Activated naive CD4-positive, alpha-beta T cell treated with anti-CD3 and anti-CD28 coated beads, Interleukin-2, amount 50 U/mL, for 16 hours (primary cell): ENCODE measurements at places on chromosomes 5 and 9.

DNA sequence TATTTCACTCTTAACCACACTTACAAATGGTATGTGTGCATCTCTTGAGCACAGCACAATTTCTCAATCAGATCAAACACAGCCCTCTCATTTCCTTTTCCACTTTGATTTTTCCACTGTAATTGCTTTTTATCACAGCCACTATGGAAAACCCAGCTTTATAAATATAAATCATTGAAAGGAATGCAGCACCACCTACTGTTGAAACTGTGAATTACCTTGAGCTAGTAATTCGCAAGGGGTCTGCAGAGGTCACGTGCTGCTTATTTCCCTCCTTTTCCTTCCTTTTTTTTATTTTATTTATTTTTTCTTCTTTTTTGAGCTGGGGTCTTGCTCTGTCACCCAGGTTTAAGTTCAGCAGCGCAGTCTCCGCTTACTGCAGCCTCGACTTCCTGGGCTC lies 76.9 kb downstream of the CDH6 start:
- no peak for DNase-seq

GRCh38 chr5:170633235-170634081 lies 129.6 kb downstream of the KCNIP1 start:
- no peak for DNase-seq

GRCh38 chr5:179121667-179122111 lies 61.5 kb downstream of the ZNF354C start:
- DNase-seq: no peak

DNA sequence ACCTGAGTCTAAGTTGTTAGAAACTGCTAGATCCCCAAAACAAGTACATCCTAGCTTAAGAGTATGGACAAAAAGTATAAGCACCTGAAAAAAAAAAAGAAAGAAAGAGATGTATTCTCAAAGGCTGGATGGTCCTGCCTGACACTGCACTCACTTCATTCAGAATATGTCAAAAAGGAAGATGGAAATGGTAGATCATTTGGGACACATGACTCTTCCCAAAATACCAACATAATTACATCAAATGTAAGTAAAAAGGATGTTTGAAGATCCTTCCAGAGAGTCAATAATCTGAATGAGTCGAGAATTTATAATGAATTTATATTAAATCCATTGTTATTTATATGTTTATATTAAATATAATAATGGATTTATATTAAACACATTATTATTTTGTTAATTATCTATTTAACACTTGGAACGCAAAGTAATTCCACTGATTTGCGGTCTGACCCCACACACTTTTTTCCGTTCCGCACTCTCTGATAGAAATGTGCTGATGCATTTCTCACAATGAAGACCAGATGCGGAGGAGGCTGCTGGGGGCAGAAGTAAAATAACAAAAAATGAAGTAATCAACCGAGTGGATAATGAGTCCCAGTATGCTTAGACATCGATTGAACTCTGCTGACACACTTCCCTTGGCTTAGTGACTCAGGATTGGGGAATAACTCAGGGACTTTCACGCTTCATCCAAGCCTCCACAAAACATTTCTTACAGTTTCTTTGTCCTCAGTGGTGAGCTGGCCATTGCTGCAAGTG lies 201.2 kb downstream of the ADAMTS12 start:
- no peak for DNase-seq

GRCh38 chr5:149802008-149802680 lies 72.0 kb downstream of the PPARGC1B start:
- DNase-seq: no peak

GRCh38 chr5:138083702-138084101 lies at the start of gene WNT8A:
WNT8A (plus strand) TSS chr5:138084033; CDS start chr5:138084128, 95 bp downstream.
- DNase-seq: no peak

- no peak for DNase-seq
Measured at GRCh38 chr9:127909839-127910273, 7.0 kb downstream of the ST6GALNAC4 start.

DNA sequence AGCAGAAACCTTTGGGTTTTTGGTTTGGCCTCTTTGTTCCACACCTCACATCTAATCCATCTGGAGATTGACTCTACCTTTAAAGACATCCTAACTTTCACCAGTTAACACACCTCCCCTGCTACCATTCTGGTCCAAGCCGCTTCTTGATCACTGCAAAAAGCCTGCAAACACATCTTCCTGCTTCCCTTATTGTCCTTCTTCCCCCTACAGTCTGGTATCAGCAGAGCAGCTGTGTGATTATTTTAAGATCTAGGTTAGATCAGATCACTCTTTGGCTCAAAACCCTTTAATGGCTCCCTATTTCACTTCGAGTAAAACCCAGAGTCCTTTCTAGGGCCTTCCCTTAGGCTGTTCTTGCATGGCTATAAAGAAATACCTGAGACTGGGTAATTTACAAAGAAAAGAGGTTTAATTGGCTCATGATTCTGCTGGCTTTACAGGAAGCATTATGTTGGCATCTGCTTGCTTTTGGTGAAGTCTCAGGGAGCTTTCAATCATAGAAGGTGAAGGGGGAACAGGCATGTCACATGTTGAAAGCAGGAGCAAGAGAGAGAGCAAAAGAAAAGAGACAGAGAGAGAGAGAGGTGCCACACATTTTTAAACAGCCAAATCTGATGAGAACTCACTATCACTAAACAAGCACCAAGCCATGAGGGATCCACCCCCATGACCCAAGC lies 1.5 kb upstream of the TEX10 start:
- DNase-seq: no peak

- no peak for DNase-seq
Measured at GRCh38 chr9:128729302-128729701, 5.4 kb upstream of the ZDHHC12 start.

DNA sequence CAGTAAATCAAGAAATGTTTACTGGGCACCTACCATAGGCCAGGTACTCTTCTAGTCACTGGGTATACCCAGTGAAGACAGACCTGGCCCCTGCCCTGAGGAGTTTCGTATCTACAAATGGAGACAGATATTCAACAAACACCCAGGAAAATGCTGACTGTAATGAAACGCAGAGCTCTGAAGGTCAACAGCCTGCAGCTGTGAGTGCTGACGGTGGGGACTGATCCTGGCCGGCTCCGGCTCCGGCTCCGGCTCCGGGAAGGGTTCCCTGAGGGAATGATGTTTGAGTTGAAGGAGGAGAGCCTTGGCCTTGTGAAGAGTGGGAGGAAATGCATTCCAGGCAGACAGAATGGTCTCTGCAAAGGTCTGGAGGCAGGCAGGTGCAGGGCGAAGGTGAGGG lies 23.1 kb downstream of the FGFR4 start:
- DNase-seq: no peak
